Activated CD8-positive, alpha-beta T cell treated with anti-CD3 and anti-CD28 coated beads for 36 hours (primary cell): ENCODE measurements at places on chromosomes 5 and 9. TPM values are rescaled to one million over a fixed set of nuclear protein-coding genes. Genes with fewer than 3 reads are reported as not detected.

DNA sequence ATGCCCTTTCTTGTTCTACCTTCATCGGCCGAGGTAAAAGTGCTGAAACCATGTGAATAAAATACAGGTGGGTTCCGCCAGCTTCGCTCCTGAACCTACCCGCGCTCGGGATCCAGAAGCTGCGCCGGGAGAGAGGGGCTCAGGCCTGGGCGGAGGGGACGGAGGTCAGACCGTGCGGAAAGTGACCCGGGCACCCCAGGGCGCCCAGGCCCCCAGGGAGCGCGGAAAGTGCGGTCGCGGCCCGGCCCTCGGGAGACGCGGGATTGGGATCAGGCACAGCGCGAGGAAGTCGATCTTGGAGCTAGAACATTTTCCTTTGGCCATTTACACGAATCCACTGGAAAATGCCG is 329 bp downstream of the SYK start:
- H3K27me3 ChIP-seq = peaks cover 55% of the 10 kb centered on the region
- H3K36me3 ChIP-seq = no peaks in the 10 kb centered on the region
- no peak for DNase-seq
- no peak overlapping the region for H3K27ac ChIP-seq
- H3K4me3 ChIP-seq = peak overlapping the region; percentile 51
- H3K4me1 ChIP-seq = peaks cover 5% of the 10 kb centered on the region

AQP7 gene
- not detected for total RNA-seq

SPINK7 gene
- total RNA-seq = not detected

- H3K27ac ChIP-seq = no peak overlapping the region
- no peaks in the 10 kb centered on the region for H3K27me3 ChIP-seq
- H3K36me3 ChIP-seq = no peaks in the 10 kb centered on the region
- no peak overlapping the region for H3K4me3 ChIP-seq
- no peaks in the 10 kb centered on the region for H3K4me1 ChIP-seq
Observed at GRCh38 chr5:3698412-3698811, 102.8 kb downstream of the IRX1 start.

GRCh38 chr5:3595006-3595961 is at the start of gene IRX1:
Gene IRX1 (plus strand): TSS chr5:3595832. CDS start chr5:3596106, 274 bp downstream.
- H3K27me3 ChIP-seq = peaks cover 67% of the 10 kb centered on the region
- peaks cover 12% of the 10 kb centered on the region for H3K4me1 ChIP-seq
- peaks cover 3% of the 10 kb centered on the region for H3K36me3 ChIP-seq

COL23A1 gene
- 0.11 TPM for total RNA-seq

- H3K27me3 ChIP-seq = no peaks in the 10 kb centered on the region
- no peak overlapping the region for H3K27ac ChIP-seq
- no peak overlapping the region for H3K4me3 ChIP-seq
- H3K36me3 ChIP-seq = peaks cover 3% of the 10 kb centered on the region
- peaks cover 22% of the 10 kb centered on the region for H3K4me1 ChIP-seq
- no peak for DNase-seq
Observed at GRCh38 chr5:95557841-95558240, 2.9 kb downstream of the ARSK start.

DNA sequence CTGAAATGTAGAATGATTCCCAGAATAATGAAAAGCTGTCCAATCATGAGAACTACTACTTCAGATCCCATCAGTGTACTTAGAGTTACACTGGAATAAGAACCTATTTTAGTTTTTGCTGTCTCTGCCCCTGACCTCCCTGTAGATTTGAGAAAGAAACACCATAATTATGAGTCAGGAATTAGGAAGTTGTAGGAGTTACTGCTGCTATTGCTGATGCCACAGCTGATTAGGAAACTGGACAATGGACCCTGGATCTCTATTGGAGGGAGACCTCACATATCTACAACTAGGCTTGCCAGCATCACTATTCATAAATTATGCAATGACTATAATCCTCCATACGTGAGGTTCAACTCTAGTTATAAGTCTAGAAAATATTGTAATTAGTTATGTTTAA is 48.8 kb upstream of the EDIL3 start:
- H3K4me1 ChIP-seq = no peaks in the 10 kb centered on the region
- H3K27ac ChIP-seq = no peak overlapping the region
- H3K36me3 ChIP-seq = no peaks in the 10 kb centered on the region
- H3K27me3 ChIP-seq = no peaks in the 10 kb centered on the region

GRCh38 chr9:130186839-130187522 is 14.8 kb downstream of the NCS1 start:
- H3K4me1 ChIP-seq = no peaks in the 10 kb centered on the region
- no peak for DNase-seq
- no peak overlapping the region for H3K4me3 ChIP-seq
- no peaks in the 10 kb centered on the region for H3K27me3 ChIP-seq

SOHLH1 gene
- not detected for total RNA-seq

GRCh38 chr5:104635227-104635626 is 1072.6 kb upstream of the NUDT12 start:
- H3K36me3 ChIP-seq = no peaks in the 10 kb centered on the region
- no peaks in the 10 kb centered on the region for H3K4me1 ChIP-seq
- H3K4me3 ChIP-seq = no peak overlapping the region
- H3K27me3 ChIP-seq = no peaks in the 10 kb centered on the region

GRCh38 chr9:130866474-130866965 is 30.1 kb downstream of the QRFP start:
- H3K4me3 ChIP-seq = no peak overlapping the region
- H3K4me1 ChIP-seq = no peaks in the 10 kb centered on the region
- peak; percentile 74 for DNase-seq
- no peaks in the 10 kb centered on the region for H3K27me3 ChIP-seq
- peaks cover 7% of the 10 kb centered on the region for H3K36me3 ChIP-seq

- H3K4me3 ChIP-seq = no peak overlapping the region
- no peaks in the 10 kb centered on the region for H3K36me3 ChIP-seq
- peaks cover 22% of the 10 kb centered on the region for H3K27me3 ChIP-seq
Observed at GRCh38 chr5:99815-100214, 7.8 kb downstream of the PLEKHG4B start.

JADE2 gene
- total RNA-seq = 58.7 TPM

MED22 gene
- total RNA-seq = 23.4 TPM

PCDHGA9 gene
- 0.09 TPM for total RNA-seq
